Renal pelvis (tissue), 12 donors: ENCODE measurements at places on chromosomes 6 and 20.

GRCh38 chr6:37952027-37952426 lies 132.5 kb downstream of the ZFAND3 start:
- DNase-seq: no peak

DNA sequence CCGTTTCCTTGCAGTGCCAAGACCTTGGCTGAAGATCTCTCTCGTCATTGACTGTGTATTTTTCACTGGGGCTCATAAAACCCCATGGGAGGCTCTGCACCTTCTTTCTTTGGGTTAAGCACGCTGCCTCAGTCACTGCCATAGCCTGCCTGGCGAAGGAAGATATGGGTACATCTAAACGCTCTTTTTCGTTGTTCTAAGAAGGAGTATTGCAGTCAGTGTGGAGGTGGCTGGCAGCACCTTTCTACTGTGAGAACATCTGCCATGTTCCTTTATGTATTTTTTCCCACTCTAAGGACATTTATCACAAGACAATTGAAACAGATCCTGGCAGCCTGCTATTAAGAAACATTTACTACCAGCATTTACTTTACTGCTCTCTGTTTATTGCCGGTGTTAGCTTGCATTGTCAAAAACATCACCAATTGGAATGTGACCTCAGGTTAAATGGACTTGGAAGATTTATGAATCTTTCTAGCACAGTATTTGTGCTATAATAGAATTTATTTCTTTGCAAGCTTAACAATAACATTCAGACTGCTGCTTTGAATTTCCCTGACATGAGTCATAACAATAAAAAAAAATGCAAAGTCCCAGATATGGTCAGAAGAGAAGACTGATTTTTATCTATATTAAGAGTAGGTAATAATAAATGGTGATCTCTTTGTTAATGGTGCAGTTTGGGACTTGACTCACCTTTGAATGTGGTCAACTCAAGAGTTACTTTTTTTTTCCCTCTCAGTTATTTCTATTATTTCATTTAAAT lies 62.2 kb upstream of the CLDN20 start:
- peak; percentile 42 for DNase-seq

GRCh38 chr20:2300420-2300819 lies 4.6 kb downstream of the TGM3 start:
- DNase-seq: no peak

DNA sequence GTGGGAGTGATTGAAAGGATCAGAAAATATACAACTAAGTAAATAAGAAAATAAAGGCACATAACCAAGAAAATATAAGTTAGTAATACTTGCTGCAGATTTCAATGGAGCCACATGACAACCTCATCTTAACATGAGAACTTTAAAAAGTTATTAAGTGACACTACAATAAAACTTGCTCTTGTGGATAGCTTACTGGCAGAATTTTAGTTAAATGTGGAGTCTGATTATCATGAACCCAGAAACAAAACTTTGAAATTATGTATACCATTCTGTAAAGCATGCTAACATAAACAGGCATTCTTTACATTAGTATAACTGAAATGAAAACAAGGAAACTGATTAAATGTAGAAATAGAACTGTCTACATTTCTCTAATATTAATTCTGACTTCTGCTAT lies 220.9 kb downstream of the RFPL4B start:
- DNase-seq: no peak
